Stimulated activated CD8-positive, alpha-beta memory T cell treated with anti-CD3 and anti-CD28 coated beads, Interleukin-7, amount 100 ng/mL, for 1 hour (primary cell): ENCODE measurements at places on chromosomes 6 and 20.

- DNase-seq: no peak
These were observed 13.0 kb downstream of the BAG6 start for GRCh38 chr6:31639449-31639861.

DNA sequence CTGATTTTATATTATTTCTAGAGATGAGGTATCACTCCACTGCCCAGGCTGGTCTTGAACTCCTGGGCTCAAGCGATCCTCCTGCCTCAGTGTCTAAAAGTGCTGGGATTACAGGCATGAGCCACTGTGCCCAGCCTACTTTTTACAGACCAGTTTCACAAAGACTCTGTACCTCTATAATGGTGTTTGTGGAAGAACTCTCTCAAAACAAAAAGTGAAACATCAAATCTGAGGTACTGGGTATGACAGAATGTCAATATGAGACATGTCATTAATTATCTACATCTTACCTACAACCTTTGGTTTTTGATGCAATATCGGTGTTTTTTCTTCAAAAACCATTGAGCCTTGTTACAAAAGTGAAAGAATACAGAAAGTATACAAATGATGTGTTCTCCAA is 49.4 kb upstream of the MCM9 start:
- DNase-seq: no peak

DNA sequence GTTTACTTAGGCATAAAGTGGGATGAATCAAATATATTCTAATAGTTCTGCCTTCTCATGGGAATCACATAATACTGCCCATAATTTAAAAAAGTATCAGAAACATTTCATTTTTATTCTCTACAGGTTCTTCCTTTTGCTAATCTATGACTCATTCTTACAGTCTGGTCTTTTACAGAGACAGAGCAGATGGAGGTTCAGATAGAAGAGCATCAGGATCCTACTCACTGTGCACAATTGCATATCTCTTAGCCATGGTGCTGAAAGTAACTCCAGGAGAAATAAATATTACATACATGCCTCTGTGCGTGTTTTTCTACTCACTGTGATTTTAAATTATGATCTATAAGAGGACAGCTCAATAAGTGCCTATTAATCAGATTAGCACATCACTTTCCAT is 16.3 kb upstream of the OR2B6 start:
- no peak for DNase-seq

DNA sequence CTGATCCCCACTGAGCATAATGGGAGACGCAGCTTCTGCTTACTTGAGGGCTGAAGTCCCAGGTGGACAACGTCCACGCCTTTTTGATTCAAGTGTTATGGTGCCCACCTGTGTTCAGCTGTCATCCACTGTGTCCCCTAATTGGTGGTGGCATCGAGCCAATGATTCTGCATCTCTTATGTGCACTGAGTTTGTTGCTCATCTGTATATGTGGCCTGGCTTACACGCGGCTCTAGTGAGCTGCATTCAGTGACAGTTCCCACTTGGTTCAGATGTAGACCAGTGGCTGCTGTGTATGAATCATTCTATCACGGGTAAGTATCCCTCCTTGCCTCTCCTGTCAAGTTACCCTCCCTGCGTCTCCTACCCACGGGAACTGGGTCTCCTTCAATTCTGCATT is 131.2 kb upstream of the CLDN20 start:
- DNase-seq: no peak

DNA sequence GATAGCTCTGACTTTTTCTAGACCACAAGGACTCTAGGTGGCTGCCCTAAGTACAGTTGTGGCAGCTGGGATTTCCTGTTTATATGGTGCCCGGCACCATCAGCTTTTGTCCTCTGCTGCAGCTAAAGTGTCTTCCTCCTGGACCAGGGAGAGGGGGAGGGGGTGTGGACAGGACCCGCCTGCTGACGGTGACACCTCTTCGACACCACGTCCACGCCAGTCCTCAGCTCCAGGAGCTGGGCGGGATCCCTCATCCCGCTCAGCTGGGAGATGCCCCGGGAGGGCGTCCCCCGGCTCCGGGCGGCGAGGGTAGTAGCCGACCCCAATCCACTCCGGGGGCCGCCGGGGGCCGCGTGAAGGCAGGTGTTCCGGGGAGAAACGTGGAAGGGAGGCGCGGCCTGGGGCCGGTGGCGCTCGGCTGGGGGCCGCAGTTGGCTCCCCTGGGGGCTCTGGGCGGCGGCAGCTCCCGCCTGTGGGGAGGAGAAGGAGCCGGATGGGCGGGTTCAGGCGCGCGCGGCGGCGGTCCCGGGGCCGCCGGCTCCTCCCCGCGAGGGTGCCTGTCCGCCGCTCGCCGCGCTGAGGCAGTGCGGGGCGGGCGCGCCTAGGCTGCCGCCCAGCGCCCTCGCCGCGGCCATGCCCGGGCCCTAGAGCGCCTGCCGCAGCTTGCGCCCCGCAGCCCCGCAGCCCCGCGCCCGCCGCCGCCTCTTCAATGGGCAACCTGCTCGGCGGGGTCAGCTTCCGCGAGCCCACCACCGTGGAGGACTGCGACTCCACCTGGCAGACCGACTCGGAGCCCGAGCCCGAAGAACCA is at the start of gene OGFRL1:
OGFRL1 (plus strand) TSS at position 584 of the 811 bp plus-strand sequence; CDS start at position 710, 126 bp downstream.
- peak; percentile 33 for DNase-seq

GRCh38 chr6:63598049-63599036 is 26.1 kb downstream of the LOC128125822 start:
- DNase-seq: peak; percentile 39

GRCh38 chr20:39547546-39548408 is 585.6 kb downstream of the DHX35 start:
- DNase-seq: no peak

DNA sequence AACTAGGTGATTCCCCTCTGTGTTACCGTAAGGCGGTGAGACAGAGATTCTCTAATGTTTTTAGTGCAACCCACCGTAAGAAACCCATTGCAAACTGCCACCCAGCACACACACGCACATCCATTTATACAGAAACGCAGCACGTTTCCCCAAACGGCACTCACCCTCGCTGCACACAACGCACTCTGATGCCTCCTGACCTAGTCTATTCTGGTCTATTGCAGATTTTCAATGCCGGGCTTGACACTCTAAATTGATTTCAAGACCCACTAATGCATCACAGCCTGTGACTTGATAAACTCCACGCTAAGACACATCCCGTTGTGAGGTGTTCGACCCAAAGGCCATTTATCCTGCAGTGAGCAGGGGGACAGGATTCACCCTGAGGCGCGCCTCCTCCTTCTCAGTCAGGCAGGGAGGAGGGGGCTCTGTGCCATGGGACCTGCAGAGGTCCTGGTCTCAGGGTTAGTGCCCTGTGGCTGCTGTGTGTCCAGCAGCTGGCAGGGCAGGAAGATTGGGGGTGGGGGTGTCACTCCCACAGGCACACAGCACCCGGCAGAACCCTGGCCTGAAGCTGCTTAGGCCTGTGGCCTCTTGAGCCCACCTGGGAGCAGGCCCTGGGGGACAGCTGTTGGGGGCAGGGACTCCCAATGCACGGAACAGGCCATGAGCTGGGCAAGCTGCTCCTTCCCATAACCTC is 335.6 kb downstream of the PREX1 start:
- no peak for DNase-seq

DNA sequence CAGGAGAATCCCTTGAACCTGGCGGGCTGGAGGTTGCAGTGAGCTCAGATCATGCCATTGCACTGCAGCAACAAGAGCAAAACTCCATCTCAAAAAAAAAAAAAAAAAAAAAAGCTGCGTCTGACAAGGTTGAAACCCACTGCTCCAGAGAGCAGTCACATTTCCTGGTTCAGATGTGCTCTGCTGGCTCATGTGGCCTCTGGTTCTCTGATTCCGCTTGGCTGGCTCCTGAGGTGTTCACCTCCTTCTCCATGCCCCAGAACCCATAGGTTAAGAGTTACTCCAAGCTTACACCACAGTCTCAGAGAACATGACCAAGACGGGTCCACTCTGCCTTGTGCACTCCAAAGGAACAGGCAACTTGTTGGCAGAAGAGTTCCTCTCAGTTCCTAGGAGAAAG is 8.8 kb upstream of the CNR1 start:
- no peak for DNase-seq

DNA sequence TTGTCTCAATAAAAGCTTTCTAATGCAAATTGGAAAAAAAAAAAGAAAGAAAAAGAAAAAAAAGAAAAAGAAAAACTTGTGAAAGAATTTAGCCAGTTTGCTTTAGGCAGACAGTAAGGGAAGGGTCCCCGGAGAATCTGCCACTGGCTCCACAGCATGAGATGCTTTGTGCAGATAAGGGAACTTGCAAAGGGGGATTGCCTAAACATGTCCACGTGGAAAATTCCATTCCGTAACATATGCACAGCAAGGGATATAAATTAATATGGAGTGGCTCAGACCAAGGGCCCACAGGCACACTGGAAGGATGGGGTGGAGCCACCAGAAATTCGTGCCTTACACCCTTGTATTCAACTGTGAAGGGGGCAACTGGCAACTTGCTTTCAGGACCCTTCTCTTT is 45.4 kb downstream of the MKKS start:
- DNase-seq: no peak

DNA sequence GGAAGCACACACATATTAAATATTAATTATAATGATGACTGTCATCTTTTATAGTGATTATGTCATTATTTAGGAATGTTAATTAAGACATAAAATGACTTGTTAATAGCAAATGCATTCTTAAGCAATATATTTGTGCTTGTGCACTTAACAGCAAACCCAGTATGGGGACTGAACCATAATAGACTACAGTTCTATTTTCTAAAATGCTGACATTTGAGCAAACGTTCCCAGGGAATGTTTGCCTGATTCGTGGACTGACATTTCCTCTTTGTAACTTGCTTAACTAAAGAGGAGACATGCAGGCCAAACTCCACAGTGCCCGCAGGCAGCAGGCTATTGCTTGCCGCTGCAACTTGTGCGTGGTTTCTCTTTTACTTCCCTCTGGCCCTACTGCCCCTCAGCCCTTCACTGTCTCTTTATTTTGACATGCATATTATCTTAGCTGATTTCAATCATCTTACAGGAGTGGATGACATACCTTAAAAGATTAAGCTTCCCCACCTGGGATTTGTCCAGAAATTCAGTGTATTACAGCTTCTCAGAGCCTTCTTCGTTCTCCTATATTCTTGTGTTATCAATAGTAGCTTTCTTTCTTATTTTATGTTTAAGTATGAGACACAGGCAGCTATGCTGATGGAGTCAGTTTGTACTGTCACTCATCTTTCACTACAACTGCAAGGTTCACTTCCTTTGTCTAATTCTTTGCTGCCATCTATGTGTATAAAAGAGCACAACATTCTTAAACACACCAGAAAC is 141.5 kb downstream of the GMDS start:
- no peak for DNase-seq
